GM19239 (cell line): ENCODE measurements at places on chromosomes 1 and 21.

- no peak for DNase-seq
Measured at GRCh38 chr1:98351561-98351960, 310.0 kb upstream of the SNX7 start.

GRCh38 chr1:157948312-157949073, 45.0 kb upstream of the KIRREL1 start:
- DNase-seq: no peak

DNA sequence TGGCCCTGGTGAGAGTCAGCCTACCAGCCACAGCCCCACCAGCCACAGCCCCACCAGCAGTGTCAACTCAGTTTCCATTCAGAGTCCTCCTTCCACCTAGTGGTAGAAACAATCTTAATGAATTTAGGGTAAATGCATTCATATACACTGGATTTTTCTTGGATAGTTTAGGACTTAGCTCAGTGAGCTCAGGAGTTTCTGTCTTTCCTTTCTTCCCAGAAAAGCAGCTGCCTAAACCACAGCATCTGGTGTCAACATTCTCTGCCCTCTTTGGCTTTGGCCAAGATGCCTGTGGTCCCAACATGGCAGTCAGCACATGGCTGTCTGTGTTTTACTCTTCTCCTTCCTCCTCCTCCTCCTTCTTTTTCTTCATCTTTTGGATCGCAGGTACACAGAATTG, 94.0 kb downstream of the CLIC6 start:
- DNase-seq: no peak

GRCh38 chr21:46021978-46022544, 40.5 kb downstream of the COL6A1 start:
- no peak for DNase-seq

- no peak for DNase-seq
Measured at GRCh38 chr1:5456090-5456811, 536.0 kb downstream of the NPHP4 start.

GRCh38 chr1:194174528-194174927, 988.1 kb upstream of the B3GALT2 start:
- DNase-seq: no peak

DNA sequence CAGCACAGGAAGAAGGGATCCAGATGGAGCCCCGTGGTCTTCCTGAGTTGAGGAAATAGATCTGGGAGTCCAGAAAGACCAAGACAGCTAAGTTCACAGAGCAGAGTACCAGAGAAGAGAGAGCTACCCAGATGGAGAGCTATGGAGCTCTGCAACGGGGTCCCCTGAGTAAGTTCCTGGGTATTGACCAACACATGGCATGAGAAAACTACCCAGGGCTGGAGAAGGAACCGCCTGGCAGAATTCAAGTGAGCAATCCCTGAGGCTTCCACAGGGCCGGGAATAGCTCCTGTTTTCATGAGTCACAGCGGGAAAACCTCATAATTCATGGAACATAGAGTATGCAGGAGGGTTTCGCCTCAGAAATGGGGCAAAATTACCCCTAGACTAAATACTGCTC, 19.7 kb downstream of the STPG1 start:
- DNase-seq: no peak

DNA sequence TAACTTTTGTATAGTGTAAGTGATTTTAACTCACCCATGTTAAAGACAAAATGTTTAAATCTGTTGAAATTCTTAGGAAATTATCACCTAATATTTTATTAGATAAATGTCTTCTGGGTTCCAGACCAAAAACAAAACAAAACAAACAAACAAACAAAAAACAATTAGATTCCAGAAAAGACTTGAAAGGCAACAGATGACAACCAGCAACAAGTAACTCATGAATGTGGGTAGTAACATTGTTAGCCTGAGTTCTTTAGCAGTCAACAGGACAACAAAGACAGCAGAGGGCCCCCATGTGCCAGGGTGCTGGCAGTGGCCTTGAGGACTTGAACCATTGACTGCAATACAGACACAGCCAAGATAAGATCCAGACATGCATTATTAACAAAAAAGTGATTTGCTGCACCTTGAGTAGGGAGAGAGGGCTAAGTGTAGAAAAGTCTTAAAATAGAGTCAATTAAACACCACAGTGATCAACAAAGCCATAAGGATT, 2.4 kb upstream of the CD247 start:
- no peak for DNase-seq

GRCh38 chr1:112803906-112804762, 89.0 kb upstream of the PPM1J start:
- DNase-seq: peak; percentile 57

- DNase-seq: no peak
Measured at GRCh38 chr1:115129071-115129640, 39.9 kb upstream of the TSPAN2 start.

- DNase-seq: peak; percentile 64
Measured at GRCh38 chr1:109193653-109194590, 19.8 kb upstream of the SARS1 start.

DNA sequence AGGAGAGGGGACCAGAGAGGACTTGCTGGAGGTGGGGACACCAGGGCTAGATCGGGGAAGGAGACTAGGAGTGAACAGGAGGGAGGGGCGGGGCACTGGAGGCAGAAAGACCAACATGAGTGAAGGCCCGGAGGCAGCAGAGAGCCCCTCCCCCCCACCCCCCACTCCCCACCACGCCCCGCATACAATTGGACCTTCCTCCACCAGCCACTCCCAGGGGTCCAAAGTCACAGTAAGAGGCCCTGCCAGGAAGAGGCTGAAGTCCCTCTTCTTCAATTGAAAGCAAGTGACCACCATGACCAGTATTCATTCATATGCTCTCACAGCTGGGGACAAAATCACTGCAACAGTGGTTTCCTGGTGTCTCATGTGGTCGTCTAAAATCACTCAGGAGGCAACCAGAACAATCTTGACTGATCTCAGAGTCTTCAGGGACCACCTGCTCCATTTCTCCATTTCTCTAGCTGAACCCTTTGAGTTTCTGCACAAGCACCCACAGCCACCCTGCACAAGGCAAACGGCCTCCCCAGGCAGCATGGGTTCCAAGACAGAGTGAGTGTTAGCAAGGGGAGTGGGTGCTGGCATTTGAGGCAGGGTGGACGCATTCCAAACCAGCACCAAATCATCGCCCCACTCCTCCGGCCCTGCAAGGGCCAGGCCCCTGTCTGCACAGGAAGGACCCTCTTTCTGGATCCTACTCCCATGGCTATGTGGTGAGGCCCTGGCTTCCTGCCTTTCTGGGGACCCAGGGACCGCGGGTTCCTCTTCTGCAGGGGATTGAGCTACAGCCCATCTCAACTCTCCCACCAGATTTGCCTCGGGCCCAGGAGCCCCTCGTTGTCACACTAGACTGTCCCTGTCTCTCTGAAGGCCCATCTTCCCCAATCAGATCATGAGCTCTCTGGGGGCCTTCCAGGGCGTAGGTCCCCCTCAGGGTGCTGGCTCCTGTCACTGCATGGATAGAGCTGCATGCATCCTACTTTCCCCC, 17.0 kb downstream of the LAPTM5 start:
- no peak for DNase-seq

DNA sequence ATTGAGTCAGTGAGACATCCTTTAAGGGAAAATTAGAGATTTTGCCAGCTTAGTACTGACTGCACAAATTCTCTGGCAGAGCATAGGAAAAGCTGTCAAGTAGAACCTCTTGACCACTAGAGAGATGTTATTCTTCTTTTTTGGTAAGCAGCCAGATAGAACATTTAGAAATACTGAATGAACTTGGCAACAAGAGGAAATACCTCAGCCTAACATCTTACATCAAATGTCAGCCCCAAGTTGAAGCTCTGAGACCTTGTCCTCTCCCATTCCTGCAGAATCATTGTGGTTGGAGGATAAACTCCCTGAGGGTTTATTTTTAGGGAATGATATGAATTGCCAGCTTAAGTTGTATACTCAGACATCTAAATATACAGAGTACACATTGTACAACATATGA, 53.5 kb downstream of the MIGA1 start:
- DNase-seq: no peak

GRCh38 chr1:241229216-241229615, 127.8 kb downstream of the RGS7 start:
- no peak for DNase-seq

GRCh38 chr1:76510672-76511557, 356.4 kb upstream of the ST6GALNAC5 start:
- DNase-seq: no peak

- DNase-seq: no peak
Measured at GRCh38 chr1:160124705-160125478, 9.3 kb downstream of the ATP1A2 start.

DNA sequence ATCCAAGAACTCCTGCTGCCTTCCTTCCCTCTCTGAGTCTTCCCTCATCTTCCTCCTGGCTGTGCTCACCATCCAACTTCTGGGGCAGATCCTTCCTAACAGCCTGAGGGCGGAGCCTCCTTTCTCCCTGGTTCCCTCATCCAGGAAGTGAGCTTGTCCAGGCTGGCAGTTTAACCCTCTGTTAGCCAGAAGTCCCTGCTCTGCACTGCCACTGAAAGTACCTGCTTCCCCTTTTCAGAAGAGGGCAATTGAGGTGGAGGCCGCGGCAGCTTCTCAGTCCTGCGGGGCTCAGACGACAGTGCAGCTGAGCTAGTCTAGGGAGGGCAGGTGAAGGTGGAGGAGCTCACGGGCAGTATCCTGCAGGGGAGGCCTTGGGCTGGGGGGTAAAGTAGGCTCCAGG, 149.1 kb downstream of the FCRL5 start:
- peak; percentile 45 for DNase-seq

DNA sequence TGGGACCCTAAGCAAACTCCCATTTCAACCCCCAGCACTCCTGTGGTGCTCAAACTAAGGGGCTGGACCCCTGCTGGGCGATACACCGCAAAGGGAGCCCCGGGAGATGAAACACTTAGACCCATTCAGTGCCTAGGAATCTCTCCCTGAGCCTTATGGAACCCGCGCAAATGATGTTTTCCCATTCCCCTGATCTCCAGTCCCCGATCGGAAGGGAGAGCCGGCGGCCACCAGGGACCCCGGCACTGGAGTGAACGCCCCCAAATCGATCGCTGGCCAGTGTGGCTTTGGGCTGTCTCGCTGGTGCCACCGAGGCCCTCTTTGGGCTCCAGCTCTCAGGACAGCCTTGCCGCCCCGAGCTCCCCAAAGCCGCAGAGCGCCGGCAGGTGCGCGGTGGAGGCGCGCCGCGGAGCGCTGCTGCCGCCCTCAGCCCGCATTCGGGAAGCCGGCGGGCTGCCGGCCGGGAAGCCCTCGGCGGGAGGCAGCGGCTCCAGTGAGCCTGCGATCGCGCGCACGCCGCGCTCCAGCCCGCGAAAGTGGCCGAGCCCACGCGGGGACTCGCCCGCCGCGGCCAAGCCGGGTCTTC, 1.1 kb downstream of the PLXNA2 start:
- no peak for DNase-seq

GRCh38 chr1:184212649-184213314, 161.3 kb downstream of the TSEN15 start:
- DNase-seq: no peak

GRCh38 chr1:153561466-153561985, 4.1 kb downstream of the S100A2 start:
- DNase-seq: no peak

DNA sequence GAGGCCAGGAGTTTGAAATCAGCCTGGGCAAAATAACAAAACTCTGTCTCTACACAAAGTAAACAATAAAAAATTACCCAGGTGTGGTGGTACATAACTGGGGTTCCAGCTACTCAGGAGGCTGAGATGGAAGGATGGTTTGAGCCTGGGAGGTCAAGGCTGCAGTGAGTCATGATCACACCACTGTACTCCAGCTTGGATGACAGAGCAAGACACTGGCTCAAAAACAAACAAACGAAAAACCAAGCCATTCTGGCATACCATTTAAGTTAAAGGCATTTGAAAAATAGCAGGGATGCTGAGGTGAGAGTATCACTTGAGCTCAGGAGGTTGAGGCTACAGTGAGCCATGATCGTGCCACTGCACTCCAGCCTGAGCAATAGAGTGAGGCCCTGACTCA, 5.3 kb upstream of the ALDH9A1 start:
- DNase-seq: no peak

DNA sequence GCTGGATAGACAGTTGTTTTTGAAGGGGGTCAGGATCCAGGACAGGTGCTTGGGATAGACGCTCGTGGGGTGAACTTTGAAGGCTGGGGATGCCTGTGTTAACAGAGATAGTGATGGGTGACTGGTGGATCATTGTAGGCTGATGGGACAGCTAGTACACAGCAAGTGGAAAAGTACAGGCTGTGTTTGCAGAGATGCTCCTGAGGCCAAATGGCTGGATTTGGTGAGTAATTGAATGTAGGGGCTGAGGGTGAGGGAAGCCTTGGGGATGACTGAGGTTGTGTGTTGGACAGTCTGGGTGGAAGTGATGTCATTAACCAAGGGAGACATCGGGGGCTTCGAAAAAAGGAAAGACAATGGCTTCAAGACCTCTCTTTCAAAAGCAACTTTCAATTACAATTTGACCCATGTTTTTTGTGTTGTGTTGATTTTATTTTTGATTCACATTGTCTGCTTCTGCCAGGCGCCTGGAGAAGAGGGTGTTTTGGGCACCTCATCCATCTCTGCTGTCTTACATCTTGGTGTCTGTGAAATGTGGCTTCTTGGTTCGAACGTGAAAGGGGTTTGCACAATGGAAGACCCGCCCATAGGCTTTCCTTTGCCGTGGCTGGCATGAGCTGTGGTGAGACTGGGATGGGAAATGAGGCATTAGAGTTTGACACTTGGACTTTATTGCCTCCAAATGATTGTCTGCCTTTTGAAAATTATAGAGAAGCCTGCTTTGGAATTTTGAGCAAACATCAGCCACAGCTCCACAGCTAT, 147.5 kb downstream of the FOXD2 start:
- no peak for DNase-seq

DNA sequence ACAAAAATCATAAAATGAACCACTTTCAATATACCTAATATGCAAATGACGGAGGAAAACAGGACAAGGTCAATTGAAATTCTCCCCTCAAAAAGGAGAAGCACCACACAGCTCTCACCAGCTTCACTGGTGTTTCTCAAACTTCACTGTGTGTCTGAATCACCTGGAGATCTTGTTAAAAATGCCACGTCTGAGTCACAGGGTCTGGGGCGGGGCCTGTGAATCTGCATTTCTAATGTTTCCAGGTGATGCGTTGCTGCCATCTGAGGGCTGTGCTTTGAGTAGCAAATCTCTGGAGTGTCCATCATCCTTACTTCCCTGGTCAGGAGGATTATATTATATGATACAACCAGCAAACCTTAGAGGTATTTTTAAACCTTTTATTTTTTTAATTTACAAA, 9.0 kb downstream of the CLDN19 start:
- no peak for DNase-seq

DNA sequence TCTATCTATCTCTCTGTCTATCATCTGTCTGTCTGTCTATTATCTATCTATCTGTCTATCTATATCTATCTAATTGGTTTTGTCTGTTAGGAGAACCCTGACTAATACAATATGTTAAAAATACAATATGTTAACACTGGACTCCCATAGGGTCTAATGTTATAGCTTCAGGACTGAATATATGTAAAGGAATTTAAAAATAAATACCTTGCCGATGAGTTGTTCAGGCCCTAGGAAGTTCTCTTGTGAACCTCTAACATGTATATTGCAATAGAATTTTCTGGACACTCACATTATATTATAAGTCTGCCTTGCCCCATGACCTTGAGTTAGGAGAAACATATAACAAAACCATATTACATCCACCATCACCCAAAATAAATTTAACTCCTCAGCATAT, 900.6 kb downstream of the NCAM2 start:
- no peak for DNase-seq
